ENCODE measurements at places on chromosomes 2 and 18. TPM values are rescaled to one million over a fixed set of nuclear protein-coding genes. Genes with fewer than 3 reads are reported as not detected.

DNA sequence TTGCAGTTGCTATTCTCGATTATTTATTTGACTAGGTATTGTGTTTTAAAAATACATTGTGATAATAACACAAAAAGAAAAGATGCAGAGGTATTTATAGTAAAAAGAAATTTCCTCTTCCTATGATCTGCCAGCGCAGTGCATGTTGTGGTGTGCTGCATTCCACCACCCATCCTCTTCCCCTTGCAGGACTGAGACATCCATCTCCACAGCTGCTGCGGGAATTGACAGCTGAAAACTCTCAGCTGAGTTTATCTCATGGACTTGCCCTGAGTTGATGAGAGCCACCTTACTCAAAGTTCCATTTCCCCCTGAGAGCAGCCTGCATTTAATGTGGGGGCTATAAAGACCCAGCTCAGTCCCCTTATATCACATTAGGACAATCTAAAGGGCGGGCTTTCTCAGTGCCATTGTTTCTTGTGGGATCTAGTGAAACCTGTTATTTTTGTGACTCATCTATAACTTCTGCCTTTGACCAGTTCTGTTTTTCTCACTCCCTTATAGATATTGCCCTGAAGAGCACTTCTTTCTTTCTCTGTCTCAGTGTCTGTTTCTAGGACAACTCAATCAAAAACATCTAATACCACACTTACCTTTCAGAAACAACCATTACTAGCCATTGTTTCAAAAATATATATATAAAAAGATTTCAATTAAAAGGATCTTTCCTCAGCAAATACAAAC, 698.5 kb downstream of the NR4A2 start:
- ATAC-seq: peak; percentile 65

The SP5 gene
- total RNA-seq: 0.16 TPM

The RNU2-63P gene
- 5.2 TPM for total RNA-seq

The SLC5A7 gene
- not detected for total RNA-seq

Measured in esophagus mucosa (tissue), 1 donor.